Ovary (tissue), 10 donors: ENCODE measurements at places on chromosomes 3 and 15.

DNA sequence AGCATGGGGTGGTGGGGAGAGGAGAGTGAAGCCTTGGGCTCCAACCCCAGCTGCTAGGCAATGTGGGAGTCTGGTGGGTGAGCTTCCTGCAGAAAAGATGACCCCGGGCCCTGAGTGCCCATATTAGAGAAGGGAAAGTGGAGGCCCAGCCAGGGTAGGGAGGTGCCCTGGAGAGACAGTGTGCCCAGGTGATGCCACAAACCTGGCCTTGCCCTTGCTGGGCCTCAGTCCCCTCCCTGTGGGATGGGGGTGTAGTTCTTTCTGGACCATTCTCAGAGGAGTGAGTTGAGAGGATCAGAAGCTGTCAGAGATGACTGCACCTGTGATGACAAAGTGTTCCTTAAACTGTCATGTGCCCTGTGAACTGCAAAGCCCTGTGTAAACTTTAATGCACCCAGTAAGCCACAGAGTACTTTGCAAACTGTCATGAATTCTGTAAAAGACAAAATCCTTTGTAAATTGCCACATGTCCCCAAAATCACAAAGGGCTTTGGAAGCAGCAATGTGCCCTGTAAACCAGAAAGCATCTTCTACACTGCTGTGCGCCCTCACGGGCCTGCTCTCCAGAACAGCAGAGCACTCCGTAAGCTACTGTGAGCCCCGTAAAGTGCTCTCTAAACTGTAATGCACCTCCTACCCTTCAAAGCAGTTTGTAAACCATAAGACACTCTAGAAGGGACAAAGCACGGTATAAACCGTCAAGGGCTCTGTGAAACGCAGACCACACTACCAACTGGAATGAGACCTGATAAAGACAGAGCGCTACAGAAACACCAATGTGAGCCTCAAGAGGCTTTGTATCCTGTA is 51.3 kb upstream of the FGD5 start:
- DNase-seq = no peak
- no peaks in the 10 kb centered on the region for H3K27me3 ChIP-seq
- H3K4me3 ChIP-seq = no peak overlapping the region
- no peaks in the 10 kb centered on the region for H3K36me3 ChIP-seq
- no peak overlapping the region for H3K27ac ChIP-seq

DNA sequence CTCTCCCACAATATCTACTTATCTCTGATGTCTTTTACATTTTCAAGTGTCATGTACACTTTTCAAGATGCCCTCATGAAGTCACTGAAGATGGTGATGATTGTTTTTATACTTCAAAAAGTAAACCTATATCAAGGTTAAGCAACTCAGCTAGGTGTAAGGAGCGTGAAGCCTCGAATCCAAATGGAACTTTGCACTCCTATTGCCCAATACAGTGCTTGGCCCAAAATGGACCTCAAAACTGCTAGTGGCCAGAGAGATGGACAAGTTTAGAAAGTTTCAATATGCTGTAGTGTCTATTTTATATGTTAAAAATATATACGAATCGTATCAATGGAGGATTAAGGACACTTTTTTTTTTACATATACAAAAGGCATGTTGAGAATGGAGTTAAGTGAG is 167.7 kb downstream of the CHL1 start:
- H3K36me3 ChIP-seq = no peaks in the 10 kb centered on the region
- H3K27ac ChIP-seq = no peak overlapping the region
- no peak for DNase-seq

DNA sequence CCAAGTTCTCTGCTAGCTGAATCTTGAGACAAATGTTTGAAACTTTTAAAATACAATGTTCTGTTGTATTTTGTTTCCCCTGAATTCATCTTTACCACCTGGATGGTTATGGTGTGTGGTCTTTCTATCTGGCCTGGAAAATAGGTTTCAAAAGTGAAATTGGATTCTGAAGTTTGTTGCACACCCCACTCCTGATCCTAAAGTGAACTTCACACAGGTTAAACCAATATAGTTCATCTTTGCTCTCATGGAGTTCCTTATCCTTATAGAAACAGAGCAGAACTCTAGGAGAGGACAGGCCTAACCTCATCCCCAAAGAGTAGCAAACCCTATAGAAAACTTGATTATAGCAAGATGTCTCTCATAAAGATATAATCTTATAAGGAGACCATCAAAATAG is 179.4 kb upstream of the BCL6 start:
- no peak for DNase-seq
- no peak overlapping the region for H3K4me3 ChIP-seq
- no peak overlapping the region for H3K27ac ChIP-seq
- H3K4me1 ChIP-seq = peaks cover 5% of the 10 kb centered on the region
- no peaks in the 10 kb centered on the region for H3K27me3 ChIP-seq

GRCh38 chr3:179881791-179882190 is 154.9 kb downstream of the PEX5L start:
- H3K27me3 ChIP-seq = no peaks in the 10 kb centered on the region
- no peak overlapping the region for H3K4me3 ChIP-seq
- no peaks in the 10 kb centered on the region for H3K4me1 ChIP-seq
- no peak for DNase-seq

- no peak for DNase-seq
- no peak overlapping the region for H3K27ac ChIP-seq
- no peak overlapping the region for H3K4me3 ChIP-seq
- no peaks in the 10 kb centered on the region for H3K27me3 ChIP-seq
- no peaks in the 10 kb centered on the region for H3K4me1 ChIP-seq
These were observed 219.7 kb downstream of the CD47 start for GRCh38 chr3:107870943-107871638.
